T-cell (primary cell): ENCODE measurements at places on chromosomes 7 and 10. TPM values are rescaled to one million over a fixed set of nuclear protein-coding genes. Genes with fewer than 3 reads are reported as not detected.

The CTBP2 gene
- 1.7 TPM for total RNA-seq

The CYP17A1 gene
- 3.2 TPM for total RNA-seq

The RTKN2 gene
- 13.1 TPM for total RNA-seq

GRCh38 chr7:47649919-47650318 is 68.0 kb upstream of the TNS3 start:
- no peak for DNase-seq
- H3K4me1 ChIP-seq, result peaks cover 3% of the 10 kb centered on the region
- no peak overlapping the region for H3K27ac ChIP-seq
- H3K4me3 ChIP-seq, result no peak overlapping the region
- H3K27me3 ChIP-seq, result no peaks in the 10 kb centered on the region
- H3K36me3 ChIP-seq, result no peaks in the 10 kb centered on the region

The NEUROD6 gene
- total RNA-seq, result not detected

DNA sequence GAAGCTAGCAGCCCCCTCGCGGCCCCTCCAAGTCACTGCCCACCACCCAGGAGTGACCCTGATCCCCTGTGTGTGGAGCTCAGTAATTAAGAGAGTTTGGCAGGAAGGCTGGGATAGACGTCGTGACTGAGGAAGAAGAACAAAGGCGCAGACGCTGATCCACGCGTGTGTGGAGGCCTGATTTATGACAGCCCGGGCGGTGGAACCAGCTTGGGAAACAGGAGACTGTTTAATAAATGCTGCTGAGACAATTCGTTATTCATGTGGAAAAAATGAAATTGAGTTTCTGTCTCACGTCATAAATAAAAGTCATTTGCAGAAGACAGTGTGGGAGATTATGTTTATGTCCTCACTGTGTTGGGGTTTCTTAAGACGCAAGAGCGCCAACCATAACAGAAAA is 130.8 kb downstream of the ELFN1 start:
- no peaks in the 10 kb centered on the region for H3K4me1 ChIP-seq
- no peaks in the 10 kb centered on the region for H3K36me3 ChIP-seq
- H3K27me3 ChIP-seq, result no peaks in the 10 kb centered on the region
- H3K27ac ChIP-seq, result no peak overlapping the region

GRCh38 chr7:110347081-110347480 is 743.8 kb upstream of the LRRN3 start:
- H3K4me1 ChIP-seq, result no peaks in the 10 kb centered on the region
- H3K27me3 ChIP-seq, result no peaks in the 10 kb centered on the region
- no peaks in the 10 kb centered on the region for H3K36me3 ChIP-seq
- DNase-seq, result no peak
- no peak overlapping the region for H3K27ac ChIP-seq

The CALML5 gene
- total RNA-seq, result not detected

- H3K27me3 ChIP-seq, result no peaks in the 10 kb centered on the region
- no peak for DNase-seq
- peak overlapping the region; percentile 45 for H3K27ac ChIP-seq
- H3K4me3 ChIP-seq, result no peak overlapping the region
- no peaks in the 10 kb centered on the region for H3K36me3 ChIP-seq
- H3K4me1 ChIP-seq, result peaks cover 9% of the 10 kb centered on the region
Measured at GRCh38 chr7:47992446-47992845, 13.0 kb upstream of the HUS1 start.

GRCh38 chr7:150945853-150946420 is 32.2 kb downstream of the KCNH2 start:
- H3K27me3 ChIP-seq, result peaks cover 37% of the 10 kb centered on the region
- H3K36me3 ChIP-seq, result no peaks in the 10 kb centered on the region
- no peak overlapping the region for H3K4me3 ChIP-seq
- H3K4me1 ChIP-seq, result peaks cover 23% of the 10 kb centered on the region

DNA sequence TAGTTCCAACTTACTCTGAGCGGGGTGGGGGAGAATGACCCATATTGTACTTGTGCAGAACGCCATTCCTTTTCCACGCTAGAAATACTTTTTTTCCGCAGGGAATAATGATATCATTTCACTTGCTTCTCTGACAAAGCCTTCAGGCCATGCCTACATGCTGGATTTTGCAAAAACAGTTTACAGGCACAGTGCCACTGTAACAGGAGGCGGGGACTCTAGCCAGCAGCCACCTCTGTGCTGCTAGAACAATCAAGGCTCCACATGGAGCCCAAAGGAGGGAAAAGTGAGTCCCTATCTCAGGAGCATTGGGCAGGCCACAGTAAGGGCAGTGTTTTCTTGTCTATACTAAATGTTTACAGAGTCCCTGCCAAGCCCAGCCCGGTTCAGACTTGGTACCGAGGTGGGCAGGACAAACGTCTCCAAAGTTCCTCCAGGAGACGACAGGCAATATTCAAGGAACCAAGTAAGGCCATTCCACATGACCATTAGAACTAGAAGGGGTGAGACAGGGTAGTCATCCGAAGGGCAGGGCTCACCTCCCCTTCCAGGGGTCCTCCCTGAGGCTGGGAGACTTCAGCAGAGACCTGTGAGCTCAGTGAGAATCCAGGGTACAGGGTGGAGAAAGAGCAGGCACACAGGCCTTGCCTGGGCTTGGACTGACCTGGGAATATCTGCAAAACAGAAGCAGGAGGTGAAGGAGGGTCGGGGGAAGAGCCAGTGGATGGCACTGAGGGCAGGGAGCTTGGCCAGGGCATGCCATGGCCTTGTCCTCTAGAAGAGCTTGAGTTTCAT is 90.9 kb upstream of the NPS start:
- no peaks in the 10 kb centered on the region for H3K4me1 ChIP-seq
- DNase-seq, result no peak
- H3K36me3 ChIP-seq, result no peaks in the 10 kb centered on the region

DNA sequence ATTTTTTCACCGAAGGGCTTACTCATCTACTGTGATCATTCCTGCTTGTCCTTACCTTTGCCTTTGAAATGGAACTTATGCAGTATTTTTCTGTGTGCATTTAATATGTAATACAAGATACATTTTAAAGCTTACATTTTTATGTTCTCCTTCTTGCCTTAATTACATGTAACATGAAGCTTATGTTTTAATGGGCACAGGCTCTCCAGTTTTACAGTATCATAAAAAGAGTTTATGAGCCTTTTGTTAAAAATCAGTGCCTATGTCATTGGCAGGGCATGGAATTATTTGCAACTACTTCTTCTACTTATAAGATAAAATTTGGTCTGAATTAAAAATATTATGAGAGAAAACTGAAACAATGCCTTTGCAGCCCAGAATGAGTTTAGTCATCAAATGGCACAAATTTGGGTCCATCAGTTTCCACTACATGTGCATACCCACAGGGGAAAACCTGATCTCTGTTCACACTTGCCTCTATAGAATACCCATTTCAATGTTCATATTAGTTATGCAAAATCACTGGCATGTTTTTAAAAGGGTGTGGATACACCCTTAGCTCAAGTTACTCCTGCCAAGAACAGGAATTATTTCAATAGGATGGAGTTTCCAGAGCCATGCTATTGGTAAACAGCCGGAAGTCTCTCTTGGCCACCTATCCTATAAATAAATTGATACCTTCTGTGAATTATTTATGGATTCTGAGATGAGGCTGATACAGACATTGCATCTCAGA is 27.9 kb upstream of the WNT16 start:
- no peaks in the 10 kb centered on the region for H3K4me1 ChIP-seq
- DNase-seq, result no peak
- H3K27me3 ChIP-seq, result no peaks in the 10 kb centered on the region
- no peaks in the 10 kb centered on the region for H3K36me3 ChIP-seq
- H3K4me3 ChIP-seq, result no peak overlapping the region
- H3K27ac ChIP-seq, result no peak overlapping the region

The ERVW-1 gene
- total RNA-seq, result not detected

- H3K27me3 ChIP-seq, result no peaks in the 10 kb centered on the region
- no peak for DNase-seq
- no peaks in the 10 kb centered on the region for H3K4me1 ChIP-seq
- no peak overlapping the region for H3K27ac ChIP-seq
Measured at GRCh38 chr7:123271856-123272255, 72.1 kb upstream of the SLC13A1 start.

GRCh38 chr7:143356414-143357050 is 6.0 kb downstream of the FAM131B start:
- no peaks in the 10 kb centered on the region for H3K4me1 ChIP-seq
- no peak overlapping the region for H3K4me3 ChIP-seq
- no peak for DNase-seq
- no peaks in the 10 kb centered on the region for H3K36me3 ChIP-seq
- H3K27me3 ChIP-seq, result no peaks in the 10 kb centered on the region
- H3K27ac ChIP-seq, result no peak overlapping the region

- H3K27ac ChIP-seq, result no peak overlapping the region
- no peaks in the 10 kb centered on the region for H3K4me1 ChIP-seq
- H3K4me3 ChIP-seq, result no peak overlapping the region
- no peaks in the 10 kb centered on the region for H3K27me3 ChIP-seq
- no peak for DNase-seq
Measured at GRCh38 chr10:58641095-58641531, 128.4 kb downstream of the BICC1 start.

The VWDE gene
- total RNA-seq, result 0.79 TPM

DNA sequence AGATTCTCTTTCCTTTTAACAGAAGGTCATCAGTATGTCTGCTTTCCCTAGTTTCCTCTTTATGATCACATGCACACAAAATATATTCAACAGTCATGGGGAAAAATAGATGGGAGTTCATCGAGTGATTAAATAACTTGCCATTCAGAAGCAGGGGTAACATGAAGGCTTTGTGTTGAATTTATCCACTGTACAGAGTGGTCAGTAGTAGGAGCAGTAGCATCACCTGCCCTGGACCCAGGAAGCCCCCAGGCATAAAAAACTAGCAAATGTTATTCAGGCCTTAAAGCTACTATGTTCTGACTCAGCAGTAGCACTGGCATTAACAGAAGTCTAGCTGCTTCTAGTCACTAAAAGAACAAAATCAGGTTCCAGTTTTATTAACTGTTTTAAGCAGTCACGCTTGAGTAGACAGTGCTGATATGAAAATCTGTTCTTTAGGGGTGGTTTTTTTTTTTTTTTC is 31.4 kb upstream of the FAM133B start:
- H3K4me3 ChIP-seq, result no peak overlapping the region
- no peaks in the 10 kb centered on the region for H3K27me3 ChIP-seq
- peak overlapping the region; percentile 5 for H3K27ac ChIP-seq
- no peak for DNase-seq
- H3K36me3 ChIP-seq, result peaks cover 7% of the 10 kb centered on the region

GRCh38 chr10:17430647-17431355 is 23.6 kb downstream of the ST8SIA6 start:
- H3K27me3 ChIP-seq, result no peaks in the 10 kb centered on the region
- DNase-seq, result peak; percentile 44
- H3K36me3 ChIP-seq, result no peaks in the 10 kb centered on the region
- H3K4me1 ChIP-seq, result peaks cover 41% of the 10 kb centered on the region
- no peak overlapping the region for H3K27ac ChIP-seq

The CCDC3 gene
- total RNA-seq, result 0.06 TPM

DNA sequence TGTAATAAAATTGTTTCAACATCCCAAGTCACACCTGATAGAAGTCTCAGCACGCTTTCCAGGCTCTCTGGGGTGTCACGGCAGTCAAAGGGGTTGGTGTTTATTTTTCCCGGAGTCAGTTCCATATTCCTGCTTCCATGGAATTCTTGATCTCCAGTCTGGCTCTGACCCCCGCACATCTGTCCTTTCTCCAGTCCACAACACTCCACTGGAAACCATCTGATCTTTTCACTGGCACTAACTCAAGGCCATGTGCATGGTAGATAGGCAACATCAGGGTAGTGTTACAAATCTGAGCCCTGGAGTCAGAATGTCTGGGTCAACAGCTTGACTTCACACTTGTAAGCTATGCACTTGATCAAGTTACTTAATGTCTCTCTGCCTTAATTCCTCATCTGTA is 176.2 kb downstream of the WDR11 start:
- no peaks in the 10 kb centered on the region for H3K4me1 ChIP-seq
- H3K27me3 ChIP-seq, result no peaks in the 10 kb centered on the region
- no peaks in the 10 kb centered on the region for H3K36me3 ChIP-seq

DNA sequence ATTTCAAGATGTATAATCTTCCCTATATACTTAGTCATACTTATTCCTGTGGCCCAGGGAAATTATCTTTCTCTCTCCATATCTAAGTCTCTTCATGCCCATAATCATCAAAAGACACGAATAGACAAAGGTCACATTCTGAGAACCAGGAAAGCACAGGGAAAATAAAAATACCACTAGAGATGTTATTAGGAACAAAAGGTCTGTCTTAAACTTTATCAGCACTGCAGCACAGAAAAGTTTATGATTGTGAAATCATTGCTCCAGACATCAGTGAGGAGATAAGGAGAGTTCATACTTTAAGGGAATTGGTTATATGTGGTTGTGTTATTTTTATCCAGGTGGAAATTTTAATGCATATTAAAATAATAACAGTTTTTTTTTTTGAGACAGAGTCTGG is 974.6 kb upstream of the CELF2 start:
- no peak overlapping the region for H3K4me3 ChIP-seq
- no peak overlapping the region for H3K27ac ChIP-seq
- no peaks in the 10 kb centered on the region for H3K27me3 ChIP-seq
- no peaks in the 10 kb centered on the region for H3K36me3 ChIP-seq
- no peaks in the 10 kb centered on the region for H3K4me1 ChIP-seq
- no peak for DNase-seq

DNA sequence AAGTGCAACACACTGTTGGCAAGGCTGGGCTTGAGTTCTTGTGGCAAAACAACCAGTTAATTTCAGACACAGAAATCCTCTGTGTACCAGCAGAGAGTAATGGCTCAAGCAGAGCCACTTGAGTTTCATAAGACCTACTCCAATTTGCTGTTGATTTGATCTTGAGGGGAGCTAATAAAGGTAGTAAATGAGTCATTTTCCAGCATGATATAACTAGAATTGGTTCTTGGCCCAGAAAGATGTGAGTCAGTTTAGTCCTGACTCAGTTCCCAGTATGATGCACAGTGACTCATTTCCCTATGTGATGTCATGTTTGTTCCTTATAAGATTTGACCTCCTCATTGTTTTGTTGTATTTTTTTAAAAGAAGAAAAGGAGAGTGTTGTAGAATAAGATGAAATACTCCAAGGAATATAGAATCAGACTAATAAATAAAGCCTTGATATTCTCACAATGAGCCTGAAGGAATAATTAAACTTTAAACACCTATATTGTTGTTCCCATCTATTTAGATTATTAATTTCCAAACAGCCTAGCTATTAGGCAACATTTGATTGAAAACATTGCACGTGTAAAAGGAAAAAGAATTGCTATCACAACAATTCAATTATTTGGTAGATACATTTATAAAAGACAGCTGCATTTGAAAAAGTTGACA is 186.2 kb downstream of the REEP3 start:
- DNase-seq, result no peak
- no peak overlapping the region for H3K27ac ChIP-seq
- H3K4me3 ChIP-seq, result no peak overlapping the region
- no peaks in the 10 kb centered on the region for H3K4me1 ChIP-seq
- no peaks in the 10 kb centered on the region for H3K27me3 ChIP-seq
- no peaks in the 10 kb centered on the region for H3K36me3 ChIP-seq
